CD4-positive, alpha-beta T cell treated with Interleukin-4 for 1 hour (primary cell): ENCODE measurements at places on chromosomes 7 and 10.

DNA sequence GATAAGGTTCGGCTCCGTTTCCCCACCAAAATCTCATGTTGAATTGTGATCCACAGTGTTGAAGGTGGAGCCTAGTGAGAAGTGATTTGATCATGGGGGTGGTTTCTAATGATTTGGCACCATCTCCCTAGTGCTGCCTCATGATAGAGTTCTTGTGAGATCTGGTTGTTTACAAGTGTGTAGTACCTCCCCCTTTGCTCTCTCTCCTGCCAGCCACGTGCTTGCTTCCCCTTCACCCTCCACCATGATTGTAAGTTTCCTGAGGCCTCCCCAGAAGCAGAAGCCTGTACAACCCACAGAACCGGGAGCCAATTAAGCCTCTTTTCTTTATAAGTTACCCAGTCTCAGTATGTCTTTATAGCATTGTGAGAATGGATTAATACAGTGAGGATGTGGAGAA is 12.1 kb upstream of the LRGUK start:
- no peak for DNase-seq

DNA sequence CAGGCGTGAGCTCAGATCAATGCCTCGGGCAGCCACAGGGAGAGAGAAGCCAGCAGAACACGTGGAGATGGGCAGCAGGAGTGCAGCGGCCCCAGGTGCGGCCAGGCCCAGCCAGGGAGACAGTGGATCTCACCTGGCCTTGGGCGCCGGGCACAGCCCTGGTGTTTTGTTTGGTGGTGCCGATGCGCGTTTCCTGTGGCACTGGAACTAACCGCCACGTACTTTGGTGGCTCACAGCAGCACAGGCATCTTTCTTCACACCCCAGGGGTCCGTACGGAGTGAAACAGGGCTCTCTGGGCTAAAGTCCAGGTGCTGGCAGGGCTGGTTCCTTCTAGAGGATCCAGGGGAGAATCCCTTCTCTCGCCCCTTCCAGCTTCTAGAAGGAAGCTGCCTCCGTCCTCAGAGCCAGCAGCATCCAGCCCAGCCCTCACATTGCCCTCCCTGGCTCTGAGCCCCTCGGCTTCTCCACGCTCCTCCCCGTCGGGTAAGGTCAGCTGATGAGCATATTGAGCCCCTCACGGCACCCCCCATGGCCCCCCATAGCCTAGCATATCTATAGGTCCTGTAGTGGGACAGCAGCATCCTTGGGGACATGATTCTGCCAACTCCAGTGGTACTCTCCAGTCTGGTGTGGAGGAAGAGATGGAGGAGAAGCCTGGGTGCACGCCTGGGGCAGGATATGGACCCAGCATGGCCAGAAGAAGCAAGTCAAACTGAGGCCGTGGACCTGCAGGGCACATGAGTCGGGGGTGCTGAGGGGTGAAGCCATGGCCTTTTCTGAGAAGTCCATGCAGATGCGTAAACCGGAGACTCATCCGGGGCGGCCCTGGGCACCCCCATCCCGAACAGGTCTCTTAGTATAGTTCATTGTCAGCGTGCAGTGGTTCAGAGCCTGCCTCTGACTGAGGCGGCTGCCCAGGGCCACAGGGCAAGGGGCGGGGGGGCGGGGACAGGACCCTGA is 43.4 kb upstream of the PPP2R2D start:
- DNase-seq: no peak

DNA sequence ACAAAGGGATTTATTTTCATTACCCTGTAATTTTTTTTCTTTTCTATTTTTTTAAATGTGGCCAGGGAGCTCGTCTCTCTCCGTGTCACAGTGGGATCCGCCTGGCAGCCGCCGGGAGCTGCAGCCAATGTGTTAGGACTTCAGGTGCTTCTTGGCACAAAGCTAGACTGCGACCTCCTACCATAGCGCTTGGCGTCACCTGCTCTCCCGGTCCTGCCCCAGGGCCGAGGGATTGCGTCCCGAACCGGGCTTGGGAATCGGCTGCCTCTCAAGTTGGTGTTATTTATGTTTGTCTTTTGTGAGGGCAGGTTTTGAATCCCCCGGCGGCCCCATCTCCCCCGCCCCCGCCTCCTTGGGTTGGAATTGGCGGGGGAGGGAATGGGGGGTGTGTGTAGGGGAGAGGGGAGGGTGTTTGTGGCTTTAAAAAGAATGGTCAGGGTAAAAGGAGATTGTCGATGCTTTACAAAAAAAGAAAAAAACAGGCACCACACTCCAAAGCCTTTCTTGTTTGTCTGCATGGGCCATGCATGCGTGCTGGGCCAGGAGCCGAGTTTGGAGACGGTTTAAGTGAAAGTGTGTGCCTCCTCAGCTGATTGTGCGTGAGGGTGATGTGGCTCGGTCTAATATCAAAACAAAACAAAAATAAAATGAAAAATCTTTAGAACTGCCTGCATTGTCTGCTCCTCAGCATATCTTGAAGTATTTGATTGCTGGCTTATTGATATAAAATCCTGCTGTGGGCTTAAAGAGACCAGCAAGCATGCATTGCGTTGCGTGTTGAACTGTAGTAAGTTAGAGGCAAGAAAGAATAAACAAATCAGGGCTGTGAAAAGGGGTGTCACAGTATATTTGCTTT is 1.2 kb downstream of the PPP1R9A start:
- no peak for DNase-seq

GRCh38 chr7:102042016-102042656 is 224.7 kb downstream of the CUX1 start:
- DNase-seq: no peak

GRCh38 chr10:73653701-73654100 is 2.1 kb downstream of the SYNPO2L start:
- DNase-seq: no peak

DNA sequence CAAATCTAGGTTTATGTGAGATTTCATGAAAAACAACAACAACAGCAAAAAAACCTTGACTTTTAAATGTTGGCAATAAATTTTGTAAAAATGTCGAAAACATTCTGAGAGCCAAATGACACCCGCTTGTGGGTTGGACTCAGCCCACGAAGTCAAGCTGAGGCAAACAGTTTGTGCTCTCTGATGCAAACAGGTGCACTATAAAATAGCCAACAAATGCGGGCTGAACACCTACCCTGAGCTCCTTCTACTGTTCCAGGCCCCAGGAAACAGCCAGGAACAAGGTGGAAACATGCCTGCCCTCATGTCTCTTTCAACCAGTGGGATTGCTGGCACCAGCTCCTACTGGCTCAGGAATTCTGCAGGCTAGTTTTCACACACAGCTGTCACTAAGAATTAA is 105.0 kb upstream of the ZNF716 start:
- no peak for DNase-seq

GRCh38 chr7:14924398-14924797 is 21.8 kb upstream of the DGKB start:
- DNase-seq: no peak

DNA sequence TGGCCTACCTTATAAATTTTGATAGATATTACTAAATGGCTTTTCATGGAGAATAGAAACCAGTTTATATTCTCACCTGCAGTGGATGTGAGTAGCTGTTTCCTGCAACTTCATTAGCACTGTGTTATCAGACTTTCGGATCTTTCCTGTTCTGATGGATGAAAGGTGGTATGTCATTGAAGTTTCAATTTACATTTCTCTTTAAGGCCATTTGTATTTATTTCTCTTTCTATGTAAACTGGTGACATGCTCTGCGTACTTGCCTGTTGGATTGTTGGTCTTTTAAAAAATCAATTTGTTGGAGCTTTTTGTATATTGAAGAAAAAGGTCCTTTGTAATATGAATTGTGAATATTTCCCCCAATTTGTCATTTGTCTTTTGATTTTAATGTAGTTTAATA is 95.8 kb upstream of the STRIP2 start:
- no peak for DNase-seq

DNA sequence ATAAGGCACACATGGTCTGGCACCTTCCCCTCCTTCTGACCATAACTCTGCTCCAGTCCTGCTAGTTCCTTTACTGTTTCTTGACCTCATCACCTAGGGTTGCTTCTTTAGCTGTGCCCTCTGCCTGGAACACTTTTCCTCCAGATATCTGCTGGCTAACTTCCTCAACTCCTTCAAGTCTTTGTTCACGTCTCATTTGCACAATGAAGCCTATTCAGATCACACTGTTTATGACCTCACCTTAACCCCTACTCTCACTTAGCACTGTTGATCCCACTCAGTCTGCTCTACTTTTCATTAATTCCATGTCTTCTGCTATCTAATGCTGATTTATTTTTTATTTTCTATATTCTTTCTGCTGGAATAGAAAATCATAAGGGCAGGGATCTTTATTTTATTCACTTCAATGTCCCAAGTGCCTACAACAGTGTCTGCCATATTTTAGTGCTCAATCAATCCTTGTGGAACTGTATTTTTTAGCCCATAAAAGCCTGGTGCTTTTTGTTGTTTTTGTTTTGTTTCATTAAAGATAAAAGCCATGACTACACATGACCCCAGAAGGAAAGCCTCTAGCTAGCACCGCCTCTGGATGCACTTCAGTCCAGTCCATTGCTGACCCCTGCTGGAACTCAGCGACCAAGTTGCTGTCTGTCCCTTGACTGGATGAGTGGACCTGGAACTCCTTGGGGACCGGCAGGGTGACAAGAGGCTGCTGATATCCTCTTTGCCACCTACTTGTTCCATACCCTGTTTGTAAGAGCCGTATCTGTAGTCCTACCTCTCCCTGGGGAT is 12.3 kb downstream of the KLF14 start:
- no peak for DNase-seq

DNA sequence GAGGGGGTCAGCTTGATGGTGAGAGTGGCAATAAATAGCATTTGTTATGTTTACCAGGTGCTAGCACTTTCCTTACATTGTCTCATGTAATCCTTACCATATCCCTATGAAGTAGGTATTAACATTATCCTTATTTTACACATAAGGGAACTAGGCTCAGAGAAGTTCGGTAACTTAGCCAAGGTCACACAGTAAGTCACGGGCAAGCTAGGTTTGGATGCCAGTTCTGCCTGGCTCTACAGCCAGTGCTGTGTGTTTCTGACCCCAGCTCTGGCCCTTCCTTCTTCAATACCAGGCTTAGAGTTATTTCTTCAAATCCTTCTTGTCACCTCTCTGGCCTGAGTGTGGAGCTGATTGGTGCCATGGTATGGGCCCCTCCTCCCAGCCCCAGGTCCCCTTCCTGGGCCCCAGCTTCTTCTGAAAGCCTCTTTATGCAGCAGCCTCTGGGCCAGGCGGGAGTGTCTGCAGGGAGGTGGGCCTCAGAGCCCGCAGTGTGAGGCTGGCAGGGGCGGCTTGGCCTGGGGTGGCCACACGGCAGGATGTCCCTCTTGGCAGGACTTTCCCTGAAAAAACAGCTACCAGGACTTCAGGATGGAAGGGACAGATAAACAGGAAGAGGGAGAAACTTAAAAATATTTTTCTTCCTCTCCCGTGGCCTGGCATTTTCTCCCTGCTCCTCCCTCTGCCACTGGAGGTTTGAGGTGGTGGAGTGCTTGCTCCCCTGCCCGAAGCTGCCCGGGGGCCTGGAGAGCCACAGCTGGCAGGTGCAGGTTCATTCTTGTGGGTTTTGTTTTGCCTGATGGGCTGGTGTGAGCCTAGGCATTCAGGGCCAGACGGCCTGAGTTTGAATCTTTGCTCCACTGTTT is 20.6 kb downstream of the PALD1 start:
- no peak for DNase-seq

DNA sequence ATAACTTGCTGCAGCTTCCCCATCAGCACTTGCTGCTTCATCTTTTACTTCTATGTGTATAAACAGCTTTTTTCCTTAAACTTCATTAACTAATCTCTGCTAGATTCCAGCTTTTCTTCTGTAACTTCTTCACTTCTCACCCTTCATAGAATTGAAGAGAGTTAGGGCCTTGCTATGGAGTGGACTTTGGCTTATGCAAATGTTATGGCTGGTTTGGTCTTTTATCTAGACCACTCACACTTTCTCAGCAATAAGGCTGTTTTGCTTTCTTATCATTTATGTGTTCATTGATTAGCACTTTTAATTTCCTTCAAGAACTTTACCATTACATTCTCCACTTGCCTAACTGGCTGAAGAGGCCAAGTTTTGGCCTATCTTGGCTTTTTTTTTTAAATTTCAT is 64.2 kb upstream of the HELLS start:
- no peak for DNase-seq

DNA sequence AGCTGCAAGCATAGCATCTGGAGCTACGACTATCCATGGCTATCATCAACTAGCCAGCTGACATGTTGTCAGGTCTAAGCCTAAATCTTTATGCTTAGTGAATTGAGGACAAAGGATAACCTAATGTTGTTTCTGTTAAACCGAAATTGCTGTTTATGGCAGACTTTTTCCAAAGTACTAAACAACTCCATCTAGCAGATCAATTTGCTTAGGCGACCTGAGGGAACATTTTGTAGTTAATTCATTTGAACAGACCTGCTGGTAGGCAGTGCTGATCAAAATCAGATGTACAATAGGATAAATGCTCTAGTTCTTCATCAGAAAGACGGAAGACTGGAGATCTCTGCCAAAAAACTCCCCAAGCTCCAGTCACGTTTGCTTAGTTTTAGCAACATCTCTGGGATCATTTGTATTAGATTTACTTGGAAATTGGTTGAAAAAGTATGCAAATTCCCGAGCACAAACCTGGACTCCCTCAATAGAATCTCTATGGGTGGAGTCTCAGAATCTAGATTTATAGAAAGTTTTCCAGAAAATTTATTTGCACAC is 301.6 kb upstream of the NRP1 start:
- no peak for DNase-seq

- DNase-seq: no peak
Measured at GRCh38 chr7:42746214-42746613, 165.7 kb downstream of the C7orf25 start.

GRCh38 chr7:86914551-86914950 is 144.9 kb downstream of the ELAPOR2 start:
- DNase-seq: peak; percentile 14

- no peak for DNase-seq
Measured at GRCh38 chr10:76667408-76668370, 969.9 kb downstream of the KCNMA1 start.

DNA sequence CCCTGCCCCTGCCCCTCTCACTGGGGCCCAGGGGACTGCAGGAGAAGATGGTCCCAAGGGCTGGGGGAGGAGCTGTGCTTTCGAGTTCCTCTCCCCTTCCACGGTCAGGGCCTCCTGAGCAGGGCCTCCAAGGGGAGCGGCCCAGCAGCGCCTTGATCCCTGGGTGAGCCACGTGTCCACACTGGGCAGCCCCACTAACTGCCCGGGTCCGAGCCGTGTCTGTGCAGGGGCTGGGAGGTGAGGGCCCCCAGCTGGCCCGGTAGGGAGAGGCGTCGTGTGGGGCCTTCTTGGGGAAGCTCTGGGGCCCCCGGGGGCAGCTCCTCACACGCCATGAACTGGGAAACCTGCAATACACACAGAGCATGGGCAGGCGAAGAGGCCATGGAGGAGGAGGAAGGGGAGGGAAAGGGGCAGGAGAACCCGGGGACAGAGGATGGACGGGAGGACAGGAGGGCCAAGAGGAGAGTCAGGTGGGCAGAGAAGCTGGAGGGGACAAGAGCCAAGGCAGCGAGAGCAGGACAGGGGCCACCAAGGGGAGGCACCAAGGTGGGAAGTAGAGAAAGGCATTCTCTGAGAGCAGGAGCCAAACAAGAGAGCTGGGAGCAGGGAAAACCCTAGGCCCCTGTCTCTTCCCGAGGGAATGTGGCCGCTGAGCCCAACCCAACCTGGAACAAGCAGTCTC is 32.8 kb downstream of the KCNH2 start:
- no peak for DNase-seq

GRCh38 chr7:22159341-22159740 is 197.6 kb downstream of the RAPGEF5 start:
- DNase-seq: no peak

GRCh38 chr7:106588422-106589197 is 72.3 kb downstream of the CCDC71L start:
- no peak for DNase-seq

GRCh38 chr10:131267814-131268095 is 43.8 kb downstream of the TCERG1L start:
- no peak for DNase-seq

GRCh38 chr7:131556909-131557651 is 652 bp upstream of the PODXL start:
- DNase-seq: no peak
